ENCODE measurements at places on chromosomes 2 and 18.

DNA sequence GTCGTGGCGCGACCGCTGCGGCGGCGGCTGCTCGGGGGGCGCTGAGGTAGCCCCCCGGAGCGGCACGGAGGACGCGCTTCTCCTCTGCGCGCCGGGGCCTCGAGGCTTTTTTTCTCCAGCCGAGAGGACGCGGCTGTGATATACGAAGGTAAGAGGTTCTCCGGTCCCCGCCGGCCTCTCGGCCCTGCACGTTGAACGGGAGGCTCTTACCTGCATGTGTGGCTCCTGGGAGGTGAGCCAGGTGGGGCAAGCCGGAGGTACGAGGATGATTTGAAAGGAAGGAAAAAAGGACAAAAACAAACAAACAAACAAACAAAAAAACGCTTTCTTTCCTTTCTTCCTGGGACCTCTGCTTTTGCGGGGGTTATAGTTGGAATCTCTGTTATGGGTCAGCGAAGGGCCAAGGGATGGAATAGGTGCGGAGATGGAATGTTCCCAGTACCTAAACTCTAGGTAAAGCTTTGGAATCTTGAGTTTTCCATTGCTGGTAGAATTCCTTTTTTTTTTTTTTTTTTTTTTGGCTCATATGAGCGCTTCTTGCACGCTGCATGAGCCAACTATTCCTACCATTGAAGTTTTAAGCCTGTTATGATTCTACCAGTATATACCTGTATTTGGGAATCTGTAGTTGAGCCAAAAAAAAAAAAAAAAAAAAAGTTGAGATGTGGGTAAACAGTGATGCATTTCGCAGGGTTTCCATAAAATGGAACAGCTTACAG is 674 bp downstream of the PTPN4 start:
- no peak for DNase-seq

GRCh38 chr2:196449083-196449482 is 190.4 kb upstream of the CCDC150 start:
- no peak for DNase-seq

DNA sequence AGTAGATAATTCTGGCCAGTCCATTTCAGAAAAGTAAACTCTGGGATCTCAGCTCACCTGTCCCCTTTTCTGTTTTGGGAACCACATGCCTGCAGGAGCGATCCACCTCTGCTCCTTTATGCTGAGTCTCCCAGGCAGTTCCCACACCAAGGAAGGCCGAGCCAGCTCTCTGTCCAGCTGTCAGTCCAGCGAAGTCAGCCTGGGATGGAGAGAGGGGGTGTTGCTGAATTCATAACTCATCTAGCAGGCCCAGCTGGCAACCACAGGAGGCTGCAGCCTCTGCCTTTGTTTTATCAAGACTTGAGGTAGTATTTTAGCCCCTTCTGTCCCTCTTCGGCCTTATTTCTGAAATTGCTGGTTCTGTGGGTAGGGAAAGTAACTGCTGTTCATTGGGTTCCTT is 209.9 kb downstream of the ARL4C start:
- no peak for DNase-seq

GRCh38 chr2:217593732-217594131 is 409.1 kb downstream of the TNS1 start:
- no peak for DNase-seq

DNA sequence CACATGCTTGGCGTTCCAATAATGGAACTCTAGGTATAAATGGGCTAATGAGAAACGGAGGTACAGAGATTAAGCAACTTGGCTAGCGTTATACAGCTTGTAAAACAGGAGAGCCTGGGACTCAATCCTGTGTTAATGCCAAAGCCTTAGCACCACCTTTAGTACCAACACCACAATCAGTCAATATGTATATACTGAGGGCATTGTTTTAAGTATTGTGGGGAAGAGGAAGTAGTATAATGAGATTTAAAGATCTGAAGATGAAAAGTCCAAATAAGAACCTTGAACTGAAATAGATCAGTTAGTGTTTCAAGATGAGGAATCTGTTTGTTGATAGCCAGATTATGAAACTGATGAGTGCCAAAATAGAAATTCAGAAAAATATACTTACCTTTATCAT is 8.1 kb downstream of the MARS2 start:
- DNase-seq = no peak

DNA sequence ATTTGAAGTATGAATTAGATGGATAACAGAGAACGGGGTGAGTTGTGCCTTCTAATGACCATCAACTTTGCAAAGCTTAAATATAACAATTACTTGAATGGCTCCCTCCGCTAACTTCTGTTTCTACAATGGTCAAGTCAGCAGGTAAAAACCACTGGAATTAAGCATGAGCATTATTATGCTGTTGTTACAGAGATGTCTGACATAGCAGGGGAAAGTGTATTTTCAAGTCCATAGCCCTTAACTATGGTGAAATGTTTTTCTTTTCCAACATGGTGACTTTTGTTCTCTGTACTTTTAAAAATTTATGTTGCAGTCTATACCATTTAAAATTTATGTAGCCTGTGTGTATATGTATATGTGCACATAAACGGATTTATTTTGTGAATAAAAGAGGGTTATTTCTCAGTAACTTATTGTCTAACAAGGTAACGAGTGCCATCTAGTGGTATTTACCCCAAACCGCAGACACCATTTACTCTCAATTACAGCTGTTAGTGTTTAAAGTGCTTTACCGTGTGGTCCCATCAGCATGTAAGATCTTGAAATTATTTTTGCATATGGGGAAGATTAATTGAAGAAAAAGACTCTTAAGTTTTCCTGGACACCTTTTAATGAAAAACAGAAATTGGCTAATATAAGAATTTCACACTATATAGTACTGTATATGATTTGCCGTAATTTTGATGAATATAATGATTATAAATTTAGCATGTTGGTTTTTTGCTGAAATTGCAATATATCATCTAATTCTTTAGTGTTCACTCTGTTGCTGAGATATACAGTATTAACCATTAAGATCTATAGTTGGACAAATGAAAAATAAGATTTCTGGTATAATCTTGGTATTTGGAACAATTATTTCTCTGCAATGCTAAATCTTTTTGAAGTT is 78.2 kb downstream of the UBE2E3 start:
- DNase-seq = peak; percentile 50

DNA sequence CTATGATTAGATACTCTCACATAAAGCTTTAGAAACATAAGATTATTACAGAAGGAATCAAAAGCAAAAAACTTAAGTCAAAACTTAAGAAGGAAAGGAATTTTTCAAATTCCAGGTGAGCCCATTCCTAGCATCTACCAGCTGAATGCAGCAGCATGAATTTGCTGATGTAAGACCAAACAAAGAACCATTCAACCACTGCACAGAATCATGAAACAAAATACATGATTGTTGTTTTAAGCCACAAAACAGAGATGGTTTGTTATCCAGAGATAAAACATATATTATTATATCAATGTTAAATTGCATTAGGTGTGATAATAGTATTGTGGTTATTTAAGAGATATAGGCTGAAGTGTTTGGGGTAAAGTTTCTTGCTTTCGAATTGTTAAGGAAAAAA is 29.0 kb downstream of the PIGN start:
- DNase-seq = no peak

GRCh38 chr2:138455691-138456090 is 45.9 kb upstream of the SPOPL start:
- DNase-seq = no peak

DNA sequence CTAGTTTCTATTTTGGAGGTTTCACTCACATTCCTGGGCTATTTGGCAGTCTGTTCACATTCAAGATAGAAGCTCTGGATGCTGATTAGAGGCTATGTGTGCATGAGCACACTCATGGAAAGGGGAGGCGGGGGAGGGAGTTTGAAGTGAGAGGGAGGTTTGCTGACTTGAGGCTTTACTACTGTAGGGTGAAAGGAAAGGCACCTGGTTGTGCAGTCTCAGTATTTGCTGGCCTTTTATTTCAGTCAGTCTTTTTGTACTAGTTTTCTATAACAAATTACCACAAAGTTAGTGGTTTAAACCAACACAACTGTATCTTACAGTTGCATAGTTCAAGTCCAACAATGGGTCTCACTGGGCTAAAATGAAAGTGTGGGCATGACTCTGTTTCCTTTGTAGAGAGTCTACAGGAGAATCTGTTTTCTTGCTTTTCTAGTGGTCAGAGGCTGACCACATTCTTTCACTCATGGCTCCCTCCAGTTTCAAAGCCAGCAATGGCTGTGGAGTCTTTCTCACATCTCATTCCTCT is 47.7 kb upstream of the NR4A2 start:
- DNase-seq = peak; percentile 20

GRCh38 chr18:3207565-3207964 is 12.2 kb downstream of the MYOM1 start:
- DNase-seq = peak; percentile 13

DNA sequence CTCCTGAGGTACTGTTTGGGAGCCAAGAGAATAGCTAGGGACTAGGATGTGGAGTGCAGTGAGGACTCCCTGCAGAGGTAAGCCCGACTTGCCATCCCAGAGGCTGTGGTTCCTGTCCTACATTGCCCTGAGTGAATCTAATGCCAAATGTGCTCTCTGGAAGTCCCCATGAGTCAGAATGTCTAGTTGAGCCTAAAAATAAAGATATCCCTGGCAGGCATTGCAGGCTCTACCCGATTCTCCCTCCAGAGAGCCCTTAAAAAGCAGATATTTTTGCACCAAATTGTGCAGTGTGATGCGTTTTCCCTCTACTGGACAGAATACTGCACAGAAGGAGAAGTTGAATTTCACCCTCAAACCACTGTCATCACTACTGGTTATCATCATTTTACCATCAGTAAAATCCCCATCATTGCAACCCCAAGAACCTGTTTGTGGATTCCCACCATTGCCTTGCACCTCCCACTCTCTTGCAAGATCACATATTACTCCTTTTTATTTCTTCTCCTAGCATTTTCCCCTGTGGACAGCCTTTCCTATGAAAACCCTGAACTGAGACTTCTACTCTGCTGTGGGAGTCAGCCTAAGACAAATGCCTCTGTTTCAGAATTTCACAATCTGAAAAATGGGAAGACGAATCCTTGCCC is 98.0 kb downstream of the MARCHF4 start:
- no peak for DNase-seq

GRCh38 chr2:11359865-11360264 is 15.4 kb upstream of the ROCK2 start:
- DNase-seq = no peak

- no peak for DNase-seq
Observed at GRCh38 chr18:25494888-25495287, 142.9 kb upstream of the ZNF521 start.

DNA sequence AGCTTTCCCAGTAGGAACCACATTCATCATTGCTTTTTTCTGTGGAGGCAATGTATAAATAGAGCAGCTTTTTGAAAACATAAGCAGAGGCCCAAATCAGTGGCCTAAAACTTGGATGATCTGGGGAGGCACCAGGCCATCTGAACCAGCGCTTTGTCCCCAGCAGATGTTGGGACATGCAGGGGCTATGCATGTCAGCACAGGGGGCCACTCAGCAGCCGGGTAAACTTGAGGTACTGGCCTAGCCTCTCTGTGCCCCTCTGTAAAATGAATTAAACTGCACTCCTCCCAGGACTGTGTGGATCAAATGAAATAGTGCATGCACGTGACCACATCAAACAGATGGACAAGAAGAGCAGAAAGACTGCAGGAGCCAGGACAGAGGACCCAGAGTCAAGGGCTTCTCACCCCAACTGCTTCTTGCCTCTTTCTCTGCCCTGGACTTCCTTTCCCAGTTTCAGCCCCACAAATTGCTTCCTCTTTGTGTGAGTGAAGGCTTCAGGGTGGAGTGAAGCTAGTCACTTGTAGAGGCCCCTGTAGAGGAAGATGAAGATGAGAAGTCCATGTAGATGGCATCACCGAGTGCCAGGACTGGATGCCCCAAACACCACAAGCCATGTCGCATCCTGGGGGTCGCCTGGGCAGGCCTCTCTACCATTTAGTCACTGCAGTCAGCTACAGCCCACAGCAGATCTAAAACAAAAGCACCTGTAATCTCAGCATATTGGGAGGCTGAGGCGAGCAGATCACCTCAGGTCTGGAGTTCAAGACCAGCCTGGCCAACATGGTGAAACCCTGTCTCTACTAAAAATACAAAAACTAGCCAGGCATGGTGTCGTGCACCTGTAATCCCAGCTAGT is 53.2 kb downstream of the IMPA2 start:
- DNase-seq = no peak

- no peak for DNase-seq
Observed at GRCh38 chr18:49368876-49369440, 91.5 kb downstream of the DYM start.

DNA sequence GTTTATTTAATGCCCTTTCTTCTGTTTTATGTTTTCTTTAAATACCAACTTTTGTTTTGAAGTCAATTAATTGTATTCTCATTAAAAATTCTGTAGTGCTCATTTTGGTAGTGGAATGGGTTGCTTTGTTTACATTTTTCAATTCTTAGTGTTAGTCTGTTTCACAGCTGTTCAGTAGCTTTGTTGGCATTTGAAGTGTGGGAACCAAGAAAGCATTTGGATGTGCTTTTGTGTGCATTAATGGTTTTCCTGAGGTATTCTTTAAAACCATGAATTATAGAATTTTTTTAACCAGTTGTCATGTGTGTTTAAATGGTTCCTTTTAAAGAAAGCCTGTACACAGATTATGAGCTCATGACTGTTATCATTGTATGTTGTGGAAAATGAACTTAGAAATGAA is 19.7 kb downstream of the MIB1 start:
- DNase-seq = no peak

GRCh38 chr2:109105113-109105512 is 23.9 kb upstream of the SH3RF3 start:
- no peak for DNase-seq

DNA sequence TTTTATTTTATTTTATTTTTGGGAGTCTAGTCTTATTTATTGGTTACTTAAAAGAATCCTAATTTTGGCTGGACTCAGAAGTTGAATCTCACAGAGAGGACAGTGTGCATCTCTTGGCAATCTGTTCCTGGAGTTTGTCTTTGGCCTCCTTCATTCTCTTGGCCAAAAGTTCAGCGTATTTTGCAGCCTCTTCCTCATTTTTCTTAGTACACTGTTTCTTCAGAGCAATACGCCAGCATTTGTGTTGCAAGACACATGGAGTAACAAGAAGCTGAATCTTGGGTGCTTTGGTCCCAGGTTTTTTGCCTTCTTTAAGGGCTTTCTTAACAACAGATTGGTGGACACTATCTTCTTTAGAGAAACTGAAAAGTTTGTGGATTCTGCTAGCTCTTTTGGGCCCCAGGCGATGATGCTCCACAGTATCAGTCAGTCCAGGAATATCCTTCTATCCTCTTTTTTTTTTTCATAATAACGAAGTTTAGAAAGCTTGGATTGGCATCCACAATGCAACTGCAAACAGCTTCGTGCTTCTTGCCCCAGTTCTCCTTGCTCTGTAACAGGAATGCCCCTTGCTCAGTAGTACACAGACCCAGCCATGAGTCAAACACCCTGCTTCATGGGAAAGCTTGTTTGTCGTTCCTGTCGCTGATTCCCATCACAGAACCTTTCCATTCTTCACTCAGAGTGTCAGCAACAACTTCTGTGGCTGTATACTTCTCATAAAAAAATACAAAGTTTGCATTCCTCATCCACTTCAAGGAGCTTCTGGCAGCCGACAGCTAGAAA is 34.8 kb upstream of the RFX8 start:
- no peak for DNase-seq

GRCh38 chr2:199589306-199589705 is 131.6 kb upstream of the SATB2 start:
- no peak for DNase-seq

- no peak for DNase-seq
Observed at GRCh38 chr2:240930631-240931318, 24.6 kb downstream of the CROCC2 start.
